D721Med (cell line): ENCODE measurements at places on chromosomes 7 and 10.

GRCh38 chr7:51255536-51256208, 60.9 kb downstream of the COBL start:
- no peak for DNase-seq

- DNase-seq: no peak
Observed at GRCh38 chr7:114085592-114086501, 167.0 kb upstream of the PPP1R3A start.

DNA sequence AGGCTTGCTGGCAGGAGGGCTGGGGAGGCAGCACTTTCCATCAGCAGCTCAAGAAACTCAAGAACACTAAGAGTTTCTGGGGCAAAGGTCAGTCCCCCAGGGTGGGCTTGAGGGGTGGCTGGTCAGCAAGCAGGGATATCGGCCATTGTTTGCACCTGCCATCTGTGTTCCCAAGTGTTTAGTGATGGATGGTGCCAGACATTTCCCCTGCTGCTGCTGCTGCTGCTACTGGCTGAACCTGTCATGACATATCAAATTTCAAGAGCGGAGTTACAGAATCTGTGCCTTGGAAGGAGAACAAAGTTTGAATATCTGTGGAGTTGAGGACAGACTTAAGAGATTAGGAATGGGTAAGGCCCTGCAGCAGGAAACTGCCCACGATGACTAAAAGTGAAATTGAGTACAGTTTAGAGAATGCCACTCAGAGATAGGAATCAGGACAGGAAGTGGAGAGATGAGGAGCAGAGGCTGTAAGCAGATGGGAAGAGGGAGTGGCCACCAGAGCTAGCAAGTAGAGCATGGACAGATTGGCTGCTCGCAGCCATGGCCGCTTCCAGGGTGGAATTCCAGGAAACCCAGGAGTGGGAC, 39.2 kb upstream of the PPP1R3C start:
- no peak for DNase-seq

DNA sequence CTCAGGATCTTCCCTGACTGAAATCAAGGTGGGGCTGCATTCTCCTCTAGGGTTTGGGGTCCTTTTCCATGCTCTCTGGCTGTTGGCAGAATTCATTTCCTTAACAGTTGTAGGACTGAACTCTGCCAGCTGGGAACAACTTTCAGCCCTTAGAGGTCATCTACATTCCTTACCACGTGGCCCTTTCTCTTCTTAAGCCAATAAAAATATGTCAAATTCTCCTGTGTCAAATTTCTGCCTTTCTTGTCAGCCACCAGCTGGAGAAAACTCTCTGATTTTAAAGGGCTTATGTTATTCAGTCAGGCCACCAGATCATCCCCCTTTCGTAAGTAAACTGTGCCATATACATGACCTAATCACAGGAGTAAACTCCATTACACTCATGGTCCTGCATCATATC, 95.3 kb upstream of the IL6 start:
- DNase-seq: no peak

DNA sequence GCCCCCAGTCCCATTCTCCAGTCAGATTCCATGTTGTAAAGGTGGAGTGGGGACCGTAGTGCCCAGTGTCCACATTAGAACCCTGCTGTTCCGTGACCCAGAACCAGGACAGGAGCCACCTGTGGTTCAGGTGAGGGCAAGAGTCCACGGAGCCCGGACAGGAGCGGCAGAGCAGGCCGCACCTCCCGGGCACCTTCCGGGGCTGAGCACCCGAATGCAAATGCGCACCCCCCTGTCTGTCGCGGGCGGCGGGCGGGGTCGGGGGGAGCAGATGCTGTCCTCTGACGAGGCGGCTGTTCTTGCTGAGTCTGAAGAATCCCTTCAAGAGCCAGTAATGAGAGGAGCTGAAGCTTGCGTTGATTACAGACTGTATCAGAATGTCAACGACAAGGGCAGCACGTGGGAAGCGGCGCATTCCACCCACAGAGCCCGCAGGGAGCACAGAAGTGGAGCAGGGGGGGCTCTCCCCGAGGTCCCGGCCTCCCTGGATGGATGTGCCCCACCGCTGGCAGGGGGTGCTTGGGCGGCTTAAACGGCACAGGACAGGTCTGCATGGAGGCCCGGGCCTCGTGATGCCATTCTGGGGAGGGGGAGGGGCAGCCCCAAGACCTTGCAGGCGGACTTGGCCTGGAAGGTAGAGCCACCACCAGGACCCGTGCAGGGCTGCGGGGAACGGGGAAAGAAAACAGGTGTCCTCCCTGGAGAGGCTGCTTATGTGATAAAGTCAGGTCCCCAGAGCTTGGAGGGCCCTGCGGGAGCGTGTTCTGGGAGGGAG, 407.5 kb upstream of the RNF32 start:
- DNase-seq: no peak
